ENCODE measurements at places on chromosomes 3 and 15. TPM values are rescaled to one million over a fixed set of nuclear protein-coding genes. Genes with fewer than 3 reads are reported as not detected.

CCDC13 gene
- total RNA-seq, result 0.89 TPM

ITIH1 gene
- not detected for total RNA-seq

GATM gene
- 92.1 TPM for total RNA-seq

ARPP21 gene
- total RNA-seq, result 93.8 TPM

CFAP20DC gene
- total RNA-seq, result not detected

IL17RC gene
- 67.3 TPM for total RNA-seq

CHRD gene
- total RNA-seq, result 5.7 TPM

ITPKA gene
- total RNA-seq, result 9.4 TPM

CLEC3B gene
- total RNA-seq, result 18.3 TPM

SUCNR1 gene
- not detected for total RNA-seq

IL17RE gene
- 0.64 TPM for total RNA-seq

COLQ gene
- 2.8 TPM for total RNA-seq

CLDN18 gene
- not detected for total RNA-seq

GRM7 gene
- total RNA-seq, result not detected

ZNF501 gene
- total RNA-seq, result 1.5 TPM

CCR1 gene
- 1.8 TPM for total RNA-seq

ROBO1 gene
- total RNA-seq, result 4.2 TPM

COL6A5 gene
- not detected for total RNA-seq

IMPG2 gene
- 0.36 TPM for total RNA-seq

ISL2 gene
- not detected for total RNA-seq

AQP9 gene
- total RNA-seq, result 0.52 TPM

Measured in gastrocnemius medialis (tissue), 4 donors.